Esophagus mucosa (tissue), 1 donor: ENCODE measurements at places on chromosomes 11 and 22.

DNA sequence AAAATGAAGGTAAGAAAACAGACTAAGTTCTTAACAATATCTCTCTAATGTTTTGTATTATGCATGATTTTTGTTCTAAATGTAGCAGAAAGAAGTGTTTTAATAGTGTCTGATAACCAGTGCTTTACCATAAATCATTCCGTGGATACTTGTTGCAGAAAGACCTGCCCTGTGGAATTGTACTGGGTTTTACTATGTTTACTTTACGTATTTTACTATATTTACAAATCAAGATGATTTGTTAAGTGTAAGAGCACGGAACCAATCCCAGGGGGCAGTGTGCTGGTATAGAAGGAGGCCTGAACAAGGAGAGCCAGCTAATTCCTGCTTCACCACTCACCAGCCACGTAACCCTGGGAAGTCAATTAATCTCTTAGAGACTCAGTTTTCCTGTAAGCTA is 1.4 kb downstream of the HTR3B start:
- no peak for ATAC-seq

GRCh38 chr11:6217722-6218121 is 12.4 kb downstream of the C11orf42 start:
- ATAC-seq, result no peak

DNA sequence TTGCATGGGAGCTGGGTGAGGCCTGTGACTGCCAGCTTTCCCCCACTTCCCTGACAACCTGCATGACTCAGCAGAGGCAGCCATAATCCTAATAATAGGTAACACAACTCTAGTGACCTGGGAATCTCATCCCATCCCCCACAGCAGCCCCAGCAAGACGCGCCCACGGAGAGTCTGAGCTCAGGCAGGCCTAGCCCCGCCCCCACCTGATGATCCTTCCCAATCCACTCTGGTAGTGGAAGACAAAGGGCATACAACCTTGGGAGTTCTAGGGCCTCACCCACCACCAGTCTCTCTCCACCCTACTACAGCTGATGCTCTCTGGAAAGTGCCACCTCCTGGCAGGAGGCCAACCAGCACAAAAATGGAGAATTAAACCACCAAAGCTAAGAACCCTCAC is 60.3 kb downstream of the CWF19L2 start:
- peak; percentile 87 for ATAC-seq

- ATAC-seq, result no peak
Observed at GRCh38 chr11:95385577-95385976, 154.6 kb upstream of the SESN3 start.

- ATAC-seq, result no peak
Observed at GRCh38 chr11:79321263-79321662, 119.6 kb downstream of the TENM4 start.

DNA sequence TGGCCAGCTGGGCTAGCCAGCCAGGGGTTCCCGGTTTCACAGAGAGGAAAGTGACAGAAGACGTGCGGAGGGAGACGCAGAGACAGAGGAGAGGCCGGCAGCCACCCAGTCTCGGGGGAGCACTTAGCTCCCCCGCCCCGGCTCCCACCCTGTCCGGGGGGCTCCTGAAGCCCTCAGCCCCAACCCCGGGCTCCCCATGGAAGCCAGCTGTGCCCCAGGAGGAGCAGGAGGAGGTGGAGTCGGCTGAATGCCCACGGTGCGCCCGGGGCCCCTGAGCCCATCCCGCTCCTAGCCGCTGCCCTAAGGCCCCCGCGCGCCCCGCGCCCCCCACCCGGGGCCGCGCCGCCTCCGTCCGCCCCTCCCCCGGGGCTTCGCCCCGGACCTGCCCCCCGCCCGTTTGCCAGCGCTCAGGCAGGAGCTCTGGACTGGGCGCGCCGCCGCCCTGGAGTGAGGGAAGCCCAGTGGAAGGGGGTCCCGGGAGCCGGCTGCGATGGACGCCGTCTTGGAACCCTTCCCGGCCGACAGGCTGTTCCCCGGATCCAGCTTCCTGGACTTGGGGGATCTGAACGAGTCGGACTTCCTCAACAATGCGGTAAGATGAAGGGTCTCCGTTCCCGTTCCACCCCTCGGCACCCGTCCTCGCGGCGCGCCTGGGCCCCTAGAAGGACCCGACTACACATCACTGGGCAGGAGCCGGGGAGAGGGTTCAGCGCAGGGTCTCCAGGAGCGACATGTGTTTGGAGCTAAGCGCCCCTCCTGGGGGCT is at the start of gene CREB3L1:
CREB3L1 (plus strand) TSS at position 41 of the 765 bp plus-strand sequence; CDS start at position 491, 450 bp downstream.
- no peak for ATAC-seq

- no peak for ATAC-seq
Observed at GRCh38 chr11:121443688-121444275, 8.3 kb upstream of the SORL1 start.

- no peak for ATAC-seq
Observed at GRCh38 chr22:26339755-26340154, 89.3 kb upstream of the ASPHD2 start.

- ATAC-seq, result no peak
Observed at GRCh38 chr22:36554098-36554497, 25.1 kb upstream of the EIF3D start.

GRCh38 chr11:126354631-126355323 is 709 bp upstream of the ST3GAL4 start:
- no peak for ATAC-seq

GRCh38 chr11:113884361-113884836 is 9.0 kb upstream of the USP28 start:
- no peak for ATAC-seq

- peak; percentile 91 for ATAC-seq
Observed at GRCh38 chr22:24500277-24500820, 5.2 kb downstream of the UPB1 start.

DNA sequence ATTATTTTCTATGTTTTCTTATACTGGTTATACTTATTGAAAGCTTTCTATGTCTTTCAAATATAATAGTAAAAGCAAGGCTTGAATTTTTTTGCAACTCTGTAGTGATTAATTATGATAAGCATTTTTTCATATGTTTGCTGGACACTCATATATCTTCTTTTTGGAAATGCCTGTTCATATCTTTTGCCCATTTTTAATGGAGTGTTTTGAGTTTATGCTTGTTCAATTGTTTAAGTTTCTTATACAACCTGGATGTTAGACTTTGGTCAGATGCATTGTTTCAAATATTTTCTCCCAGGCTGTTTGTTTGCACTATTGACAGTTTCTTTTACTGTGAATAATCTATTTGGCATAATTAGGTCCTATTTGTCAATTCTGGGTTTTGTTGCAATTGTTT is 11.9 kb downstream of the OR52H1 start:
- no peak for ATAC-seq

- ATAC-seq, result peak; percentile 81
Observed at GRCh38 chr22:46352691-46353386, 17.3 kb downstream of the TRMU start.

DNA sequence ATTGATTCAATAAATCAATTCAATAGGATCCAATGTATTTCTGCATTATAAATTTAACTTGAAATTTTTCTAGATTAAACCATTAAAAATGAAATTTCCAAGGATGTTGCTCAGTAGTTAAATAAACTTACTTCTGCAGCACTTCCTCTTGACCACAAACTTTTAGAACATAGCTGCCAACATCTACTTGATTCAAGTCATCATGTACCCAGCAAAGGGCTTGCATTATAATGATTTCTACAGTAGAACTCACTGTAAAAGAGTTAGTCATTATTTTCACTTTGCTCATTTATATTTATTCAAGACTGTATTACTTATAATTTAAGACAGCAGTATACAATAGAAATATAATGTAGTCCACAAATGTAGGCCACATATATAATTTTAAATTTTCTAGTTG is 59.2 kb downstream of the PIK3C2A start:
- ATAC-seq, result no peak

- no peak for ATAC-seq
Observed at GRCh38 chr11:7655253-7656217, 17.8 kb downstream of the CYB5R2 start.

GRCh38 chr11:94786264-94787126 is 18.3 kb downstream of the AMOTL1 start:
- ATAC-seq, result no peak

DNA sequence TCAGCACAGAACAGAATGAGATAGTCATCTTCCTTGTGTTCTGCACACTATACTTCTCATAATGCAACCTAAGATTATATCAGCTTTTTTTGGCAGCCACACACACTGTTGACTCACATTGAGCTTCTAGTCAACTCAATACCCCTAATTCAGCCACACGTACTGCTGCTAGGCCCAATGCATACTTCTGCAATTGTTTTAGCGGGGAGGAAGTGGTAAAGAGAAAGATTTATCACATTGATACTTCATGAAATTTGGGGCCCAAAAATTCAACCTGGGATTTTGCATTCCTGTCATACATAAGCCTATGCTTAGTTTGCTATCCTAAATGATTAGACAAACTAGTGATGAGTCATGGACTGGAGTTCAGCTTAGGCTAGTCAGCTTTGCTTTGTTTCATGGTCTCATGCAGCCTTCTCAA is 8.6 kb upstream of the UPB1 start:
- ATAC-seq, result peak; percentile 77

GRCh38 chr11:34238966-34239365 is 118.8 kb downstream of the ABTB2 start:
- no peak for ATAC-seq

DNA sequence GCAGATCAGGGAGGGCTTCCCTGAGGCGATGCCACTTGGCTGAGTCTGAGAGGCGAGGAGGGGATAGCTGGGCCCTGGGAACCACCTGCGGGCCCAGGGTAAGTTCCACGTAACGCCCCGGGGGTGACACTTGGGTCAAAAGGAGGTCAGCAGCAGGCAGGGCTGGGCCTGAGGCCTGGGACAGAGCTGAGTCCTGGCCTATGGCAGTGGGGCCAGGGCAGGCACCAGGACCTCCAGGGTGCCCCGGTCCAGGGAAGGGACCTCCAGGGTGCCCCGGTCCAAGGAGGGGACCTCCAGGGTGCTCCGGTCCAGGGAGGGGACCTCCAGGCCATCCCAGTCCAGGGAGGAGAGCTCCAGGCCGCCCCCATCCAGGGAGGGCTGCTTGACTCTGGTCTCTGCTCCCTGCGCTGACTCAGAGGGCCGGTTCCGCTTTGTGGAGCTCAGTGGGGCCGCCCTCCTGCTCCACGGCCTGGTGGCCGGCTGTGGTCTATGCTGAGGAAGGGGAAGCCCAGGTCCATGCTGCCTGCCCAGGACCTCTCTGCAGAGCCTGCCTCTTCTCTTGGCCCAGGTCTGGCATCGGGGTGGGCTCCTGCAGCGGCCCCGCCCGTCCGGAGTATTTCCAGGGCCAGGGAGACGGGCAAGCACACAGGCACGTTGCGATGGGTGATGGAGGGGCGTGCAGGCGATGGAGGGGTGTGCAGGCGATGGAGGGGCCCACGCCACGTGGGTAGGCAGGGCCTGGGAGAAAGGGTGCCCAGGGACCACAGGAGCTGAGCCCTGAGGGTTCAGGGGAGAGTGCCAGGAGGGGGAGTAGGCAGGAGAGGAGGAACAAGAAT is 19.5 kb upstream of the WNT7B start:
- peak; percentile 10 for ATAC-seq

- no peak for ATAC-seq
Observed at GRCh38 chr11:119626197-119626841, 102.7 kb downstream of the NECTIN1 start.

DNA sequence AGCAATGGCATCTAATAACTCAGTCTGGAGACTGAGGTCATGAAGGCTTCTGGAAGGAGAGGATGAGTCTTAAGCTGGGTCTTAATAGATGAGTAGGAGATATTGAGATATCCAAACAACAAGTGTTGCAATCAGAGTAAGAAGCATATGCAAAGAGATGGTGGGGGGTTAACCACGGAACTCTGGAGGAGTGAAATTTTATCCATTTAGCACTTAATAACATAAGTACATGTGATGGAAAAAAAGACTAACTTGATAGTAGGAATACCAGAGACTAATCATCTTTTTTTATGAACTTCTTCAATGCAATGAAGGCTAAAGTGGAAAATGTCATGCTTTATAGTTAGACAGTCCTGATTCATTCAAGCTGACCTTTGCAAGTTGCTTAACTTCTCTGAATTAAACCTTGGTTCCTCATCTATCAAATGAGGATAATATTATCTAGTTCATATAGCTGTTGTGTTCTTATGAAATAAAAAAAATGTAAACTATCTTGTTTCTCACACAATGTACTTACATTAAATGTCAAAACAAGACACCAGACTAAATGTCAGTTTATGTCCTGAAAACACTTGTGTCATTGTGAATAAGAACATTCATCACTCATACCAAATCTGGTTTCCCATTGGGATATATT is 403.1 kb upstream of the CCDC90B start:
- ATAC-seq, result no peak

DNA sequence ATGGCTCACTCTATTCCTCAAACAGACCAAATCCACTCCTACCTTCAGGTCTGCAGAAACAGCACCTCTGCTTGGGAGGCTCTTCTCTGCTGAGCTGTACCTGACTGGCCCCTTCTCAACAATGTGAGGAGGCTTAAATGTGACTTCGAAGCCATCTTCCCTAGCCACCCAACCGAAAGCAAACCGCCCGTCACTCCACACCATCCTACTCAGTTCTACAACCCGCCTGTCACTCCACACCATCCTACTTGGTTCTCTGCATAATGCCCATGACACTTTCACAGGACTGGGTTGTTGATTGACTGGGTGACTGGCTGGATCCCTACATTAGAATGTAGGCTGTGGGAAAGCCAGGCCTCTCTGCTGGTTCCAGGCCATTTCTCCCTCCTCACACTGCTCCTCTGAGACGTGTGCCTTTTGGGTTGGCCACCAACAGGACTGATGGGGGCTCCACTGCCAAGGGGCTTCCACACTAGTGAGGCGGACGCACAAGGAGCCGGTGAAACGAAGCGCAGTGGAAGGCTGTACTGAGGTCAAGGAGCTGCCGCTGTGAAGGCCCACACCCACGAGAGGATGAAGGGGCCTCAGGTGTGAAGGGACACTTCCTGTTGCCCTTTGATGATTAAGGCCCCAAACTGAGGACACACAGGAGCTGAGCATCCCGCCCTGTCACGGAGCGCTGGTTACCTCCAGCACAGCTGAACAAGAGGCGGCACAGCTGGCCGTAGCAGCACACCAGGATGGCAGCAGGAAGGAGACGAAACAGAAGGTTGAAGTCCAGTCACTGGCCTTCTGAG is 47.5 kb upstream of the SPATA19 start:
- no peak for ATAC-seq

GRCh38 chr22:35997438-35997837 is 31.2 kb downstream of the RBFOX2 start:
- ATAC-seq, result no peak

GRCh38 chr11:130328420-130328819 is 13.7 kb upstream of the ZBTB44 start:
- no peak for ATAC-seq
